ENCODE measurements at places on chromosomes 3 and 15. TPM values are rescaled to one million over a fixed set of nuclear protein-coding genes. Genes with fewer than 3 reads are reported as not detected.

The NPAP1 gene
- under 0.01 TPM for total RNA-seq

The LAMB2 gene
- 24.9 TPM for total RNA-seq

The PPP1R14D gene
- total RNA-seq, result 0.14 TPM

The CXCR6 gene
- total RNA-seq, result 10.4 TPM

The CCDC191 gene
- total RNA-seq, result 2.5 TPM

The ENTPD3 gene
- total RNA-seq, result 1.0 TPM

The OR5K2 gene
- not detected for total RNA-seq

The WDR72 gene
- total RNA-seq, result 0.28 TPM

The POU1F1 gene
- 0.28 TPM for total RNA-seq

The POLQ gene
- total RNA-seq, result 7.9 TPM

The ST8SIA2 gene
- 2.1 TPM for total RNA-seq

The PTX3 gene
- total RNA-seq, result 1.2 TPM

The DNAH1 gene
- total RNA-seq, result 3.3 TPM

The GPR15 gene
- 0.47 TPM for total RNA-seq

The HIGD2B gene
- 0.09 TPM for total RNA-seq

The LRRC2 gene
- 2.5 TPM for total RNA-seq

The CHRNA7 gene
- 0.61 TPM for total RNA-seq

The CELF6 gene
- total RNA-seq, result 0.99 TPM

The GRM2 gene
- total RNA-seq, result 0.05 TPM

The ASTE1 gene
- total RNA-seq, result 13.3 TPM

The GATM gene
- total RNA-seq, result 40.2 TPM

The SCN11A gene
- total RNA-seq, result 0.38 TPM

The LEKR1 gene
- 1.7 TPM for total RNA-seq

The ERICH6 gene
- 0.14 TPM for total RNA-seq

The GNAT1 gene
- 0.05 TPM for total RNA-seq

The RTP3 gene
- not detected for total RNA-seq

The ATP13A4 gene
- total RNA-seq, result 0.80 TPM

The DYNLT2B gene
- 23.9 TPM for total RNA-seq

The A4GNT gene
- 0.05 TPM for total RNA-seq

The GJD2 gene
- total RNA-seq, result 0.14 TPM

The PLSCR5 gene
- not detected for total RNA-seq

The KNG1 gene
- 0.14 TPM for total RNA-seq

The TLR9 gene
- total RNA-seq, result 0.66 TPM

The GOLGA6L7 gene
- total RNA-seq, result not detected

The TMEM158 gene
- total RNA-seq, result 0.66 TPM

The EEF1AKMT4 gene
- 5.0 TPM for total RNA-seq

The CCDC54 gene
- total RNA-seq, result not detected

The MINDY2 gene
- 5.1 TPM for total RNA-seq

The KLHL25 gene
- total RNA-seq, result 3.7 TPM

The SLC25A26 gene
- total RNA-seq, result 16.2 TPM

The CCR2 gene
- 7.3 TPM for total RNA-seq

The MEX3B gene
- total RNA-seq, result 4.1 TPM

The GHRL gene
- total RNA-seq, result 2.4 TPM

The ZNF80 gene
- total RNA-seq, result 0.09 TPM

The KLHL40 gene
- total RNA-seq, result 0.14 TPM

The FAM81A gene
- total RNA-seq, result 0.42 TPM

The GXYLT2 gene
- 6.6 TPM for total RNA-seq

The GP9 gene
- total RNA-seq, result 0.14 TPM

The LPCAT4 gene
- total RNA-seq, result 7.1 TPM

The ABCC5 gene
- total RNA-seq, result 13.8 TPM

Measured in thymus (tissue), 14 donors.